Renal pelvis (tissue), 12 donors: ENCODE measurements at places on chromosomes 7 and 10.

DNA sequence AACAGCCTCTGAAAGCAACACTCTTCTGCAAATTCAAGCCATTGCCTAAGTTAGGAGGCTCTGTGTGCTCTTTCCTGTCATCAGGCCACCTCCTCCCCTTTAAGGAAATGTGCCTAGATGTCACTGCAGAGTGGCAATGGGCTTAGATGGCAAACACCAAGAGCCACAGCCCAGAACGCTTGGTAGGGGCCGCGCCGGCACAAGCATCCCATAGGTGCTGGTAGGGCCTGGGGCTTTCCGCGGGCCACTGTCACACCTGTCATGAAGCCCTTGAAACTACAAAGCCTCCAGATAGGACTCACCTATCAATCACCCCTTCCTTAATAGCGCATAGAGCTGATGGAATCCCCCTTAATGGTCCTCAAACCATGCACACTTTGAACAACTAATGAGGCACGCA lies 299.9 kb downstream of the GRID1 start:
- no peak for DNase-seq

DNA sequence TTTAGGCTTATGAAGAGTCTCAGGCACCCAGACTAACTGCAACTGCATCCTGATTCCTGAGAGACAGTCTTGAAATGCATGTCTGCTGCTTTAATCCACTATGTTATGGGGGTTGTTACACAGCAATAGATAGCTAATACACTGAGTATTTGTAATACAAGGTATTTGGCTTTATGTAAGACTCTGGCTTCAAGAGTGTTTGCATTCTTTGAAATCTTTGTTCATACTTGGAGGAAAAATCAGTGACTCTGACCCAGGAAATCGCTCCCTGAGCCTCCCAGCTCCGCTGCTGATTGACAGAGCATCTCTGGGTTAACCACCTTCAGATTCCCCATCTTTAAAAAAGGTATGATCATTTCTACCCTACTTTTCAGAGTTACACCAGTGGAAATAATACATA lies 133.9 kb downstream of the MTPAP start:
- DNase-seq = no peak

- no peak for DNase-seq
Observed at GRCh38 chr10:90289037-90289436, 568.8 kb downstream of the HTR7 start.

GRCh38 chr7:77467408-77467807 lies 51.3 kb upstream of the GSAP start:
- no peak for DNase-seq

DNA sequence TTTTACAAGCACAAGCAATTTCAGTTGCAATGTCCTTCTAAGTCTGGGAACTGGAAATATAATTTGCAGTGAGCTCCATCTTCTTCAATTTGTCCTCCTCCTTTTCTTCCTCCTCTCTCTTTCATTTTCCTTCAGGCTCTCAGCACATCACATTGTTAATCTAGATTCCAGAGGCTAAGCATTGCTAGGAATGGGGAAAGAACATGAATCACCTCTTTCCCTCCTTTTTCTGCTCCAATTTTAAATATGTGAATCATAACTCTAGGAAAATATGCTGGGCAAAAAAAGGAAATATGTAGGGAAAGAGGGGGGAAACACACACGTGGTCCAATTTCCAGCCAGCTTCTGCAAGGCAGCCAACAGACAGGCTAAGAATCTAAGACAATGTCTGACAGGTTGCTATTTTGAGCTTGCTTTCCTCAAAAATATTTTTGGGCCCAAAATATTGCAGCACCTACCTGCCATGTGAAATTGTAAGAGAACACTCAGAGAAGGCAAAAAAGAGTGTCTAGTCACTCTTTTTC lies 72.7 kb upstream of the NUPR2 start:
- DNase-seq = no peak

DNA sequence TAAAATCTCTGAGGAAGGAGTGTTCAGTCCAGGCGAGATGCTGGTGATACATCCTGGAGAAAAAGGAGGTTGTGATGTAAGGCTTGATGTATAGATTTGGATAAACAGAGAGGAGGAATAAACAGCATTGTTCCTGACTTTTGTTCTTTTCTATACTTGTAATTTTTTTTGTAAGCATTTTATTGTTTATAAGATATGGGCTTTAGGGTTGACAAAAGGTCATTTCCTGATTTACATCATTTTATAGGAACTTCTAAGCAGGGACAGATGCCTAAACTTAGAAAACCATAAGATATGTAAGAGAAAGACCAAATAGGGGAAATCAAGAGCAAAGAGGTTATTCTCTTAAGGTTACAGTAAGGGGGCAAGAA lies 16.7 kb upstream of the SLC26A4 start:
- DNase-seq = no peak

DNA sequence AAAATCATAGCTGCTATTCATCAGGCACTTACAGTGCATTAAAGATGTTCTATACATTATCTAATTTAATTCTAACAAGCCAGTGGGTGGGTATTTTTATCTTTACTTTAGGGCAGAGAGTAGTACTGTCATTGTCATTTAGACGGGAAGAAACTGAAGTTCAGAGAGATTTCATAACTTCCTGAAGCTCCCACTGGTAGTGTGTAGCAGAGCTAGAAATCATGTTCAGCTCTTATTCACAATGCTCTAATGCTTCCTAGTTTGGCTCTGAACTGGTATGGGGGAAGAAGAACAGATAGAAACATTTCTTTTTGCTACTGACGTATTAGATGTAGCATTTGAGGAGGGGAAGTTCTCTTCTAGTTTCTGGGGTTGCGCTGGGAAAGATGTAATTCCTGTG lies 116.7 kb downstream of the CYP26A1 start:
- no peak for DNase-seq

GRCh38 chr10:130481076-130481930 lies 345.1 kb downstream of the GLRX3 start:
- DNase-seq = no peak

- DNase-seq = no peak
Observed at GRCh38 chr7:42734568-42734967, 177.3 kb downstream of the C7orf25 start.

DNA sequence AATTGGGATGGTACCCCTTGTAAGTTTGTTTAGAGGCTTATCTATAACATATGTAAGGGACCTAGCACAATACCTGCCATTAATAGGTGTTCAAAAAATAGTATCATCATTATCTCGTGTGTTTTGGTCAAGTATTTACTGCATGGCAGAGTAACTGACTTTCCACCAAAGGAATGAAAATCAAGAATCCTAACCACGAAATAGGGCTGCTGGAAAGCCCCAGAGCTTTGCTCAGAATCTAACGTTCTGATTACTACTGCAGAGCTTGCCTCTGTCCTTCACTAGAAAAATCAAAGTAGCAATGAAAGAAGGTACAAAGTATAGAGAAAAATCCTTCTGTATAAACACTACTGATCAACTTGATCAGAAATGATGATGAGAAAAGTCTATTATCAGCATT lies 34.9 kb downstream of the DCLRE1C start:
- DNase-seq = no peak
